Ascending aorta (tissue), 2 donors: ENCODE measurements at places on chromosomes 3 and 15.

GRCh38 chr3:40645883-40646282 lies 121.1 kb downstream of the ZNF621 start:
- H3K27ac ChIP-seq = no peak overlapping the region
- no peak for DNase-seq
- no peaks in the 10 kb centered on the region for H3K27me3 ChIP-seq
- no peaks in the 10 kb centered on the region for H3K36me3 ChIP-seq

DNA sequence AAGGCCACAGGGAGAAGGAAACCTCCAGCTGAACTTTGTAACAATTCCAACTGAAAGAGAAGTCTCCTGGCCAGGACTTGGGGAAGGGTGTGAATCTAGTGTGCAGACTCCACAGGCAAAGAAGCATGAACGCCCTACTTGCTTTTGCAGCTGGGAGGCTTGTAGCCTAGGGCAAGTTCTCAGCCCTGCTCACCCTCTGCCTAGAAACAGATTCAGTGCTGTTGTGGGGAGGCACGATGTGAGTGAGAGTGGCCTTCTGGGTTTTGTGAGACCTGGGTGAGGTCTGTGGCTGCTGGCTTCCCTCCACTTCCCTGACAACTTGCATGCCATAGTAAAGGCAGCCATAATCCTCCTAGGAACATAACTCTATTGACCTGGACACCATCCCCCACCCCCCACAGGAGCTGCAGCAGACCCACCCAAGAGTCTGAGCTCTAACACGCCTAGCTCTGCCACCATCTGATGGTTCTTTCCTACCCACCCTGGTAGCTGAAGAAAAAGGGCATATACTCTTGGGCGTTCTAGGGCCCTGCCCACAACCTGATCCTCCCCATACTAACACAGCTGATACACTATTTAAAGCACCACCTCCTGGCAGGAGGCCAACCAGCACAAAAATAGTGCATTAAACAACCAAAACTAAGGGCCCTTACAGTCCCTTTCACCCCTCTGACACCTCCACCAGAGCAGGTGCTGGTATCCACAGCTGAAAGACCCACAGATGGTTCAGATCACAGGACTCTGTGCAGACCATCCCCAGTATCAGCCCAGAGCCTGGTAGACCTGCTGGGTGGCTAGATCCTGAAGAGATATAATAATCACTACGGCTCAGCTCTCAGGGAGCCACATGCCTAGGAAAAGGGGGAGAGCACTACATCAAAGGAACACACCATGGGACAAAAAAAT lies 426.5 kb downstream of the IGSF11 start:
- H3K27me3 ChIP-seq = no peaks in the 10 kb centered on the region
- H3K36me3 ChIP-seq = no peaks in the 10 kb centered on the region
- no peak for DNase-seq
- H3K27ac ChIP-seq = no peak overlapping the region

GRCh38 chr15:67468416-67468815 lies 52.5 kb upstream of the C15orf61 start:
- H3K27me3 ChIP-seq = no peaks in the 10 kb centered on the region
- H3K4me3 ChIP-seq = no peak overlapping the region
- no peak for DNase-seq
- no peaks in the 10 kb centered on the region for H3K36me3 ChIP-seq
- H3K27ac ChIP-seq = no peak overlapping the region

DNA sequence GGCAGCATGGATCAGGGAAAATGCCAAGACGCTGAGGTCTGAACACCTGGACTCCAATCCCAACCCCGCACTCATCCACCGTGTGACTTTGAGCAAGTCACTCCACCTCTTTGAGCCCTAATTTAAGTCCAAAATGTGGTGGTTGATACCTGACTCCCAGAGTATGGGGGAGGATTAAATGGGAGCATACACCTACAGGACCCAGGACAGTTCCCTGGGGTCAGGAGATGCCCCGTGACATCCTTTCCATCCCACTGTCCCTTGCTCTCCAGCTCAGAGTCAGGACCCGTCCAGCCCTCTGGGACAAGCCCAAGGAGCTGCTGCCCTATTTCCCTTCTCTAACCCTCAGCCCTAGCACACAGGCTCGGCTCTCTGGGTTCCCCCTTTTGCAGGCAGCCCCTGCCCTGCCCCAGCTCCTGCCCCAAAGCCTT lies 276.4 kb downstream of the XXYLT1 start:
- no peak for DNase-seq
- H3K27ac ChIP-seq = no peak overlapping the region
- no peaks in the 10 kb centered on the region for H3K36me3 ChIP-seq
- H3K27me3 ChIP-seq = no peaks in the 10 kb centered on the region

DNA sequence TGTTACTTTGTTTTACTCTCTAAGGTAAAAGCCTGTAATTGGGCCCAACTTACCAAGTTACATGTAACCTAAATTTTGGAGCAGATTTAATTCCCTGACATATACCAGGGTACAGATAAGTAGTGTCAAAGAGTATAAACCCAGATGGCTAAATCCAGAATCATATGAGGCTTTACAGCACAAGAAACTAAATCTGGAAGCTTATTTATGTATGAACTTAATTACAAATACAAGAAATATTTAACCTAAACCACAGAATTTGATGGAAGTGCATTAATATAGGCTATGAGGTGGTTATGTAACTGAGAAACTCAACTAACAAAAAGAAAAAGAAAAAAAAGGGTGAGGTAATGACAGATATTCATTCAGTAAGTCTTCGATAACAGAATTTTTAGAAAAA lies 930.2 kb upstream of the ALCAM start:
- no peak overlapping the region for H3K4me3 ChIP-seq
- DNase-seq = no peak
- no peak overlapping the region for H3K27ac ChIP-seq
- peaks cover 8% of the 10 kb centered on the region for H3K4me1 ChIP-seq

GRCh38 chr15:51065261-51065660 lies 29.4 kb downstream of the TNFAIP8L3 start:
- no peaks in the 10 kb centered on the region for H3K4me1 ChIP-seq
- no peak overlapping the region for H3K4me3 ChIP-seq
- no peaks in the 10 kb centered on the region for H3K36me3 ChIP-seq
- H3K27ac ChIP-seq = no peak overlapping the region
- DNase-seq = no peak

DNA sequence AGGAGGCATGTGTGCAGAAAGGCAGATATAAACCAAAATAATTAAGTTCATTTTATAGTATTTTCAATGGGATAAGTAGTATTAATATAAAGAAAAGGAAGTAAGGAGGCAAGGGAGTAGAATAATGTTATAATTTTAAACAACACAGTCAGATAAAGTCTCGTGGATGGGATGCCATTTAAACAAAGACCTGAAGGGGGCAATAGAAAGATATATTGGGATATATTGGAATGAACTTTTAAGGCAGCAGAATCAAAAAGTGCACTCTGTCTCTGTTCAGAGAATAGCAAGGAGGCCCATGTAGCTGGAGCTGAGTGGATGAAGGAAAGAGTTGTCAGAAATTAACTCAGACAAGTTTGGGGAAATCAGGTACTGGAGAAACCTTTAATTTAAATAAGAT lies 158.7 kb downstream of the CGGBP1 start:
- no peaks in the 10 kb centered on the region for H3K36me3 ChIP-seq
- H3K4me3 ChIP-seq = no peak overlapping the region
- DNase-seq = no peak
- H3K4me1 ChIP-seq = no peaks in the 10 kb centered on the region
- H3K27ac ChIP-seq = no peak overlapping the region

DNA sequence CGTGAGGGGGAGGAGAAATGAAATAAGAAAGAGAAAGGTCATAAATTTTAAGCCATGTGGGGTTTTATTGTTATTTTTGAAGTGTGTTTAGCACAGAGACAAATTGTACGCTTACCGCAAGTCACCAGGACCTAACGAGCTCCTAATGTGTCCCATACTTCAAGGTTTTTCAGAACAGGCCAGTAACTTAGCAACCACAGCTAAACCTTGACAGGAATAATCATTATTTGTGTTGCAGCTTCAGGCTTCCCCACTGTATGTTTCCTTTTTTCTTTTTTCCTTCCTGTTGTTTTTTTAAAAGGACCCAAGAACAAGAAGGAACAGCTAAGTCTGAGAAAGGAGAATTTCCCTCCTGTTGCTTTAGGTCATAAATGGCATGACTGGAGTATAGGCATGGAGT lies 160.8 kb downstream of the TUSC7 start:
- no peak overlapping the region for H3K27ac ChIP-seq
- H3K4me3 ChIP-seq = no peak overlapping the region
- DNase-seq = no peak
- no peaks in the 10 kb centered on the region for H3K36me3 ChIP-seq
- no peaks in the 10 kb centered on the region for H3K4me1 ChIP-seq

DNA sequence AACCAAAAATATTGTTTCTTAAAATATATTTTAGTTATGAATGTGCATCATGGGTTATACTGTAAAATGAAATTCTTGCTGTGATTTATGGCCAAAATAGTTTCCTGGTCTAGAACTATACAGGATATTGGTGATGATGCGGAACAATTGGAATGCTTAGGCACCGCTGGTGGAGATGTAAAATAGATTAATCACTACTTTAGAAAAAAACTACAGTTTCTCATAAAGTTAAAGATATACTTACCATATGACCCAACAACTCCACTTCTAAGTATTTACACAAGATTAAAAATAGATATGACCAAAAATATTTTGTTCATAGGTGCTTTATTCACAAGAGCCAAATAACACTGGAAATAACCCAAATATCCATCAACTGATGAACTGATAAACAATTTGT lies 126.7 kb downstream of the TUSC7 start:
- H3K36me3 ChIP-seq = no peaks in the 10 kb centered on the region
- no peaks in the 10 kb centered on the region for H3K4me1 ChIP-seq
- no peak overlapping the region for H3K27ac ChIP-seq
- H3K27me3 ChIP-seq = no peaks in the 10 kb centered on the region
- no peak for DNase-seq
